Stimulated activated CD4-positive, alpha-beta T cell treated with anti-CD3 and anti-CD28 coated beads, Interleukin-15, amount 100 ng/mL, for 1 hour (primary cell): ENCODE measurements at places on chromosomes 12 and 14.

DNA sequence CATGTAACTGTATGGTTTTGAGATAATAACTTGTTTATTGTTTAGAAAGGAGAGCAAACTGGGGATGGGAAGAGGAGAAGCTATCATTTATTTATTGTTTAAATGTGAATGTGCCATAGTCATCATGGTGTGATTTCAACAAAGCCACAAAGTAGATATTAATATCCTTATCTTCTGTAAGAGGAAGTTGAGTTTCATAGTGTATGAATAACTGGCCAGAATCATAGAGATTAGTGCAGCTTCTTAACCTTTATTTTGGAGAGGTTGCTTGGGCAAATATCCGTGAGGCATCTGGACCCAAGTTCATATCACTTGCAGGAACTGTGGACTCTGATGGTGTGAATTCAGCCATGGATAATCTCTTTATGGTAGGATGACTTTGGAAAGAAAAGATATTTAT lies 26.8 kb upstream of the LYZ start:
- DNase-seq, result no peak

DNA sequence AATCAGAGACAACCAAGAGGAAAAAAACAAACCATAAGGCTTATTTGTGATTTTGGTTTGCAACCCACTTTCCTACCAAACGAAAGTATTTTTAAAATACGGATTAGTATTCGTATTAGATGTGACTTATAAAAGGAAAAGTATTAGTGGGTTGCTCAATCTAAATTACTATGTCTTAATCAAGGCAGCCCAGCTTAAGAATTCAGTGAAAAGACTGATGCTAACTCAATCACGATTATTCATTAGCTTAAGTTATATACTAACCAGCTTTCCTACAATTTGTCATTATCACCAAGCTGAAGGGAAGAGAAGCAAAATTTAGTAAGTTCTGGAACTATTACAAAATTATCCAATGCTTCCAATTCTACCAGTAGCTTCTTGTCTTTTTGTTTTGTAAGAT lies 62.7 kb downstream of the FERMT2 start:
- DNase-seq, result no peak

GRCh38 chr12:106058256-106059182 lies 80.2 kb downstream of the NUAK1 start:
- no peak for DNase-seq

DNA sequence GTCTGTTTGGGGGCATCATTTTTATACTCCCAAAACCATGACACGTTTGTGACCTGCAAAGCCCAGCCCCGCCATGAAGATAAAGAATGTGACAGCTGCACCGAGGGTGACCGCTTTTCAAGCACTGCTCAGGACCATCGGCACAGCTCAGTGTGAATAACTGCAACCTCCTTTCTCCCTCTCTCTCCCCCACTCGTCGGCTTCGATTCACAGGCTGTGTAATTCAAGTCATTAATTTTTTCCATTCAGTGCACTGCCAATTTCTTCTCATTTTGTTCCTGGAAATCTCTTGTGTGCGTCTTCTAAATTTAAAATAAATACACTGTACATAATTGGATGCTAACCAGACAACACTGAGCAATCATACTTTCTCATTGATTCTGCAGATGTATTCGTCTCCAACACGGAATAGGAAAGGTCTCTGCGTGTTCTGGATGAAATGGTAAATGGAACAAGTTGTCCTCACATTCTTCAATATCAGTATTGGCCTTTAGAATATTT lies 260.8 kb downstream of the TTC8 start:
- DNase-seq, result no peak

DNA sequence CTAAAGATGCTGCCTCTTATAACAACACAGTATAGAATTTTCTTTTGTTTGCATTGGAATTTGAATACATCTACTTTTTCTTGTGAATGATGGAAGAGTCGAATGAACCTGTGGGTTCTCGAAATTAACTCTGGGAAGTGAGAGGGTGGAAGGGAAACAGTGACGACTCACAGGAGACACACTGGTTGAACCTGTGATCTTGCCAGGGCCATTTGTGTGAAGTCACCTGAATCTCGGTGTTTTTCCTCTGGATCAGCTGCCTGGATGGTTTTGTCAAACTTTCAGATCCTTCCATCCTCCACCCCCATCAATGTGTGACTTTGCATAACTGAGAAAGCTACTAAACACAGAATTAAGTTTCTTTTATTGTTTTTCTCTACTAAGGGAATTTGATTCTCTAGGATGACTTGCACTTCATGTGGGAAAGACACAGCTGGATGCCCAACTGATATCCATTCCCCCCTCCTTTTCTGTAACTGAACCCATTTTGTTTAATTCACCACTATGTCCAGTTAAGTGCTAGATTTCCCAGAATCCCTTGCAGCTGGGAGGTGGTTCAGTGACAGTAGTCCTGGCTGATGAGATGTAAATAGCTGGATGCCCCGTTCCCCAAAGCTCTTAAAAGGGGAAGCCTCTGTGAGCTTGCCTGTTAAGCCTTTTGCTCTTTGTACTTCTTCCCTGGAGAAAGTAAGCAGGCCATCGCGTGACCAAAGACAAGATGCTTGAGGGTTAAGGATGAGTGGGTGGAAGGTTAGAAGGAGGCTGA lies 6.3 kb downstream of the PPFIBP1 start:
- DNase-seq, result no peak

- DNase-seq, result no peak
Observed at GRCh38 chr12:132288516-132289215, 40.7 kb downstream of the GALNT9 start.

DNA sequence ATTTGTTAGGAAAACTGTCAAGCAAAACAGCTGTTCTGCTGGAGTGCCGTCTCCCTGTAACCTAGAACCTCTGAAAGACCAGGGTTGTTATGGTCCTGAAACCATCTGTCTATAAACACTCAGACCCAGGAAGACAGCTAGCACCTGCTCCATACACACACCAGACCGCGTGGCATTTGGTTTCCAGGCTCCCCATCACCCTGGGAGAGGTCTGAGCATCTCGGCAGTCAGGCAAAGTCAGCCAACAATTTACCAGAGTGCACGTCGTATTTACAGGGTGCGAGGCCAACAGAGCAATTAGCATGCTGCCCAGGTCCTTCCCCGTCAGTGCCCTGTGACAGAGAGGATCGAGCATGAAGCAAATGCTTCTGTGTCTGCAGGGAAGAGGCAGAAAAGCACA lies 272.5 kb downstream of the SLC15A4 start:
- DNase-seq, result no peak

GRCh38 chr14:68585690-68586089 lies 207.2 kb downstream of the ZFP36L1 start:
- DNase-seq, result no peak

DNA sequence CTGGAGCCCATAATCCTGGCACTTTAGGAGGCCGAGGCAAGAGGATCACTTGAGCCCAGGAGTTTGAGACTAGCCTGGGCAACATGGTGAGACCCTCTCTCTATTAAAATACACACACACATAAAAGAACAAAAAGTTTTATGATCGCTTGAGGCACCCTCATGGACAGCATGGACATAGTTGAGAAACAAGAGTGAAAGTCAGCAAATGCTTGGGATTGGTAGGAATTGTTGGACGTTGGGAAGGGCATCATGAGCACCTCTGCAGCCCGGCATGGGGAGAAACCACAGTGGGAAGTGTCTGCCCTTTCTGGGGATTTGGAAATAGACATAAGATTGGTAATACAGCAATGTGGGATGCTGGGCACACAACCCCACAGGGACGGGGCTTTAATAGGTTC lies 231.9 kb upstream of the FOXN3 start:
- no peak for DNase-seq

GRCh38 chr14:33833706-33834465 lies 117.0 kb downstream of the EGLN3 start:
- no peak for DNase-seq

DNA sequence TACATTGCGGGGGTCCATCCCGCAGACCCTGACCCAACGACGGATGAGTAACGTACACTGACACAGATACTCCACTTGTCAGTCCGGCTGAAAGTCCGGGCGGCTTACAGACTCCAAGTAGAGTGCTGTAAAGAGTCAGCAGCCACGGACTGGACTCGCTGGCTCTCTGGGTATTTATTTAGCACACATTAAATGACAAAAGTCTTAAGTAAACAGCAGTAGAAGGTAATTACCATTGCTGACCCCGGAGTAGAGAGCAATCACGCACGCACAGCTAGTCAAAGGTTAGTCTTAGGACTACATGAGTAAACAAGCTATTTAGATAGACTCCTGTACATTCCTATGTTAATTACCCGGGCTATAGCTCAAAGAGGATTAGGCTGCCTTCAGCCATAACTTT lies 780.9 kb downstream of the RPS29 start:
- DNase-seq, result no peak

GRCh38 chr14:38063711-38064320 lies 143.9 kb upstream of the SSTR1 start:
- no peak for DNase-seq

DNA sequence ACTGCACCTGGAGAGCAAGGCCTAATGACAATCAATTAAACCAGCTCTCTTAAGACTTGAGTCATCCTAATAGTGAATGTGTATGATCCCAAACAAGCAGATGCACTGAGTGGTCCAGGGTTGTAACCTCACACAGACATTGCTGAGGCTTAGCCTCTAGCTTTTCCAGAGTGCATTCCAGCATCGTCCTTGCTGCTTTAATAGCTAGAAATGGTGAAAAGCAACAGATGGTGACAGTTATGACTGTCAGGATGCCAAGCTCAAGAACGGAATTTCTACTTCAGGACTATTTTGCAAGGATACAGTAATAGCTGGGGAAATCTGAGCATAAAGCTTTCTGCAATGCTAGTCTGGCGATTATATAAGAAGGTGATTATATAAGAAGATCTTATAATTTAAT lies 34.6 kb downstream of the PTPRR start:
- DNase-seq, result no peak
